Activated naive CD4-positive, alpha-beta T cell treated with anti-CD3 and anti-CD28 coated beads for 36 hours (primary cell): ENCODE measurements at places on chromosomes 6 and 20. TPM values are rescaled to one million over a fixed set of nuclear protein-coding genes. Genes with fewer than 3 reads are reported as not detected.

DNA sequence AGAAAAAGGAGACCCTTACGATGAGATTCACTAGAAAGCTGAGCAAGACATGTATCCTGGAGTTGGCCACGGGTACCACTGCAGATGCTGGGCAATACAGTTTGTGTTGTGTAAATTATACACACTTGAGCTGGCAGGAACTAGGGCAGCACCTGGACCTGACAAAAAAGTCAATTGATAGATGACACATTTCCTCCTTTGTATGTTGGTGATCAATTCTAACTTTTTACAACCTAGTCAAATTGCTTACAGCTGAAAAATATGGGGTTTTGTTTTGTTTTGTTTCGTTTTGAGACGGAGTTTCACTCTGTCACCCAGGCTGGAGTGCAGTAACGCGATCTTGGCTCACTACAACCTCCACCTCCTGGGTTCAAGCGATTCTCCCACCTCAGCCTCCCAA lies 108.9 kb downstream of the UST start:
- no peak overlapping the region for H3K4me3 ChIP-seq
- H3K36me3 ChIP-seq: no peaks in the 10 kb centered on the region
- H3K27me3 ChIP-seq: peaks cover 8% of the 10 kb centered on the region
- H3K27ac ChIP-seq: no peak overlapping the region

DNA sequence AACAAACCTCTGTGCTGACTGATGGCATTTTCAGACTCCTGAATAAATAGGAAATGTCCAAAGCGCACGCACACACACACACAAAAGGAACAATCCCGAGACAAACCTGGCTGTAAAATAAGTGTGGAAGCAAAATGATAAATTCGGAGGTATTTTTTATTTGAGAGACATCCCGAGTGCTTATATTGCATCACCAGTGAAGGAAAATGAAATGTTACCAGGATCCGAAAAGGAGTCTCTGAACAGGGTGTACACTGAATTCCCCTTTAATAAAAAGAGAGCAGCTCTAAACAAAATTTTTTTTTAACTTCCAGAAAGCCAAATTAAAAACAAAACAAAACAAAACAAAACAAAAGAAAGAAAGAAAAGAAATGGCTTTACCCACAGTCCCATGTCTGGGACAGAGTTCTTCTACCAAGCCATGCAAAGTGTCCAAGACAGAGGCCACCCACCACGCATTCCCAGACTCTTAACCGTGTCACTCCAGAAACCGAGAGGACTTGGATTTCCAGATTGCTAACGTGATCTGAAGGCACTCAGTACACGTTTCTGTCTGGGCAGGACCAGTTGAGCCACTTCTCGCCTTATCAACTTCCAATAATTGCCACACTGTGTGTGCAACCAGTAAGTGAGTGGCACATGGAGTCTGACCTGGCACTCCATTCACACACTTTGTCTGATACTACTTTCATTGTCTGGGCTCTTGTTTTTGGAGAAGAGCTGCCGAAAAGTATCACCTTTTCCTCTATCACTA lies 817 bp downstream of the ME1 start:
- no peaks in the 10 kb centered on the region for H3K4me1 ChIP-seq
- H3K27ac ChIP-seq: no peak overlapping the region
- H3K4me3 ChIP-seq: no peak overlapping the region
- no peak for DNase-seq

DNA sequence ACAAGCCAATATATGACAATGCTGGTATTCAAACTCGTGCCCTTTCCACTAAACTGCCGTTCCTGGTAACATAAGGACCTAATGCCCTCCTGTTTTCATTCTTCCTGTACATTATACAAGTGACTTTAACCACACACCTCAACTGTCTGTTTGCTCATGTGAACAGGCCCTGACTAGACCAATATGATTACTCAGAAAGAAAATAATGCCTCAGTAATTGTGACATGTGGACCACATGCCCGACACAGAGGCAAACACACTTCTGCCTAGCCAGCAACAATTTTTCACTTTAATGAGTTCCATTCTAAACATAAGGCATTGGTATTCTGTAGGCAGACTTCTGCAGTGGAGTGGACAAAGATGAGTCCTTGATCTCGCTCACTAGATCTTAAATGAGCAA lies 30.0 kb downstream of the SLC22A16 start:
- H3K4me3 ChIP-seq: no peak overlapping the region
- no peaks in the 10 kb centered on the region for H3K36me3 ChIP-seq
- no peak overlapping the region for H3K27ac ChIP-seq
- peaks cover 6% of the 10 kb centered on the region for H3K27me3 ChIP-seq

DNA sequence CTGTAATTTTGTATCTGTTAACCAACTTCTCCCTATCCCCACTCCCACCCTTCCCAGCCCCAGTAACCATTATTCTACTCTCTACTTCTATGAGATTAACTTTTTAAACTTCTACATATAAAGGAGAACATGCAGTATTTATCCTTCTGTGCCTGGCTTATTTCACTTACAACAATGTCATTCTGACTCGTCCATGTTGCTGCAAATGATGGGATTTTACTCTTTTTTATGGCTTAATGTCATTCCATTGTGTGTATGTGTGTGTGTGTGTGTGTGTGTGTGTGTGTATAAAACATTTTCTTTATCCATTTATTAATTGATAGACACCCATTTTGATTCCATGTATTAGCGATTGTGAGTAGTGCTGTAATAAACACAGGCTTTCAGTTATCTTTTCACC lies 76.1 kb downstream of the COL19A1 start:
- peaks cover 16% of the 10 kb centered on the region for H3K27me3 ChIP-seq
- no peak for DNase-seq
- H3K27ac ChIP-seq: no peak overlapping the region

STK38 gene
- 23.6 TPM for total RNA-seq

GRCh38 chr6:121506761-121507754 lies 71.6 kb downstream of the GJA1 start:
- no peak for DNase-seq
- H3K27ac ChIP-seq: no peak overlapping the region
- no peaks in the 10 kb centered on the region for H3K36me3 ChIP-seq
- H3K4me1 ChIP-seq: peaks cover 16% of the 10 kb centered on the region
- H3K4me3 ChIP-seq: no peak overlapping the region

LBP gene
- total RNA-seq: not detected

DNA sequence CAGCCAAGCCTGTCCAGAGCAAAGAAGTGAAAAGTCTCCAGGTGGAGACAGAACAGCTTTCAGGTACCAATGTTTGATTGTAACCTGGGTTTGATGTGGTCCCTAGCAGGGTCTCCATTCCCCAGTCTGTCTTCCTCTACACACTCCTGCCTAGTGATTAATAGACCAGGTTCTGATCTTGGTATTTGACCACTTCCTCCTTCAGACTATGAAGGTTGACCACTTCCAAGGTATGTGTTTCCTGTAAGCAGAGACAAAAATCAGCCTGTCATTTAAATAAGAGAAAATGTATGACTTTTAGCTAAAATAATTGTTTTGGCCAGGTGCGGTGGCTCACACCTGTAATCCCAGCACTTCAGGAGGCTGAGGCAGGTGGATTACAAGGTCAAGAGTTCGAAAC lies 41.8 kb upstream of the TOP1 start:
- no peaks in the 10 kb centered on the region for H3K27me3 ChIP-seq
- H3K27ac ChIP-seq: no peak overlapping the region
- H3K4me3 ChIP-seq: no peak overlapping the region
- DNase-seq: no peak
- peaks cover 21% of the 10 kb centered on the region for H3K4me1 ChIP-seq

GRCh38 chr6:14476793-14477531 lies 359.4 kb downstream of the CD83 start:
- H3K36me3 ChIP-seq: peaks cover 3% of the 10 kb centered on the region
- H3K4me3 ChIP-seq: no peak overlapping the region
- no peak for DNase-seq
- H3K27ac ChIP-seq: no peak overlapping the region

- H3K36me3 ChIP-seq: peaks cover 15% of the 10 kb centered on the region
- H3K27ac ChIP-seq: no peak overlapping the region
- no peak overlapping the region for H3K4me3 ChIP-seq
- no peaks in the 10 kb centered on the region for H3K27me3 ChIP-seq
- H3K4me1 ChIP-seq: peaks cover 32% of the 10 kb centered on the region
- DNase-seq: peak; percentile 26
Measured at GRCh38 chr6:132491303-132491702, 21.6 kb downstream of the STX7 start.

OOEP gene
- total RNA-seq: 0.31 TPM

GJA1 gene
- 0.29 TPM for total RNA-seq

GRCh38 chr6:163398115-163398514 lies 16.4 kb upstream of the QKI start:
- no peak for DNase-seq
- H3K4me1 ChIP-seq: peaks cover 6% of the 10 kb centered on the region
- H3K27ac ChIP-seq: no peak overlapping the region
- H3K4me3 ChIP-seq: no peak overlapping the region

GRCh38 chr20:9467995-9468394 lies 46.4 kb upstream of the LAMP5 start:
- DNase-seq: no peak
- H3K36me3 ChIP-seq: no peaks in the 10 kb centered on the region
- H3K27me3 ChIP-seq: no peaks in the 10 kb centered on the region

LRRC73 gene
- total RNA-seq: 0.10 TPM

DNA sequence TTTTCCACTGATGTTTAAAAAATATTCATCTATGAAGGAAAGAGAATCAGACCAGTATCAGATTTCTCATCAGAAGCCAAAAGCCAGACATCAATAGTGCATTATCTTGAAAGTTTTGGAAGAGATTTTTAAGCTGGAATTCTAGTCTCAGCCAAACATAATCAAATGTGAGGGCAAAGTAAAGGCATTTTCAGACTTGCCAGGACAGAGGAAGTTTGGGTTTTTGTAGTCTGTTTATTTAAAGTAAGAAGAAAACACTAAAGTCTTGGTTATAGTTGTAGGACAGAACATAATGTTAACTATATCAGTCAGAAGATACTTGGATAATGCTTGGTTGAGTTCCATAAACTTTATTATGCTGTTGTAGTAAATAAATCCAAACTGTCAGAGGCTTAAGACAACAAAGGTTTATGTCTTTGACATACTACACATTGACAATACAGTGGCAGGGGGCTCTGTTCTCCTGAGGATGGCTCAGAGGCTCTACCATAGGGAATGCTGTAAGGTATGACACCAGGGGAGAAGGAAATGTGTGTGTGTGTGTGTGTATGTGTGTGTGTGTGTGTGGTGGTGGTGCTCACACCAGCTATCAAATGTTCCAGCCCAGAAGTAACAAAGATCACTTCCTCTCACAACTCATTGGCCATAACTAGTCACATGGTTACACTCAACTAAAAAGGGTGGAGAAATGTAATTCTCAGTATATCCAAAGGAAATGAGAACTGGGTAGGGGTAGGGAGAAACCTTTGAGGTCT lies 26.7 kb upstream of the YWHAB start:
- H3K27me3 ChIP-seq: no peaks in the 10 kb centered on the region
- no peak for DNase-seq
- H3K4me1 ChIP-seq: peaks cover 3% of the 10 kb centered on the region
- no peak overlapping the region for H3K4me3 ChIP-seq

DNA sequence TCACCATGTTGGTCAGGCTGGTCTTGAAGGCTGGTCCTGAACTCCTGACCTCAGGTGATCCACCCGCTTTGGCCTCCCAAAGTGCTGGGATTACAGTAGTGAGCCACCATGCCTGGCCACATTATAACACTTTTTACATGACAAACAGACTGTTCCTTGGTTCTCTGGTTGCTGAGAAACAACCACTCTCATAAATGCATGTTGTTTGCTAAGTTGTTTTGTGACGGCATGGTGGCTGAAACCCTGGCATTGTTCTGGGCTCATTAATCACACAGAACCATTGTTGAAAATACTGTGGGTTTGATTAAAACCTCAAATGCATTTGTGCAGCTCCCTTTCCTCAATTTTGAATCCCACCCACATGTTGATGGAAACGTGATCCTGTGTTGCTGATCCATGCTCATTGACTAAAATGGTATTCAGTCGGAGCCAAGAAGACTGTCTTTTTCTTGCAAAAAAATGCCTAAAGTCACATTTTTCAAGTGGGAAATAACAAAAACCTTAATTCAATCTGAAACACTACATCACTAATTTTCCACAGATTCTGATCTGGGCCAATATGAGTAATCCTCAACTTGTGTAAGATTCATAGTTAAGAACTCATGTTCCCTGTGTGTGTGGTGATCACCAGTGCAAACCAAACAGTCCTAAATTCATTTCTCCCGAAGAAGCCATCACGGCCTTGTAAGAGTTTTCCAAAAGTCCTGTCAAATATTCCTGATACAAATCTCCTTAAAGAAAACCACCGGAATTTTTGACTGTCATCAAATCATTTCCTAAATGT lies 132.8 kb downstream of the FNDC1 start:
- no peaks in the 10 kb centered on the region for H3K36me3 ChIP-seq
- no peak for DNase-seq
- no peaks in the 10 kb centered on the region for H3K4me1 ChIP-seq
- H3K27ac ChIP-seq: no peak overlapping the region
- H3K4me3 ChIP-seq: no peak overlapping the region
- peaks cover 14% of the 10 kb centered on the region for H3K27me3 ChIP-seq

MEI4 gene
- total RNA-seq: not detected

DNA sequence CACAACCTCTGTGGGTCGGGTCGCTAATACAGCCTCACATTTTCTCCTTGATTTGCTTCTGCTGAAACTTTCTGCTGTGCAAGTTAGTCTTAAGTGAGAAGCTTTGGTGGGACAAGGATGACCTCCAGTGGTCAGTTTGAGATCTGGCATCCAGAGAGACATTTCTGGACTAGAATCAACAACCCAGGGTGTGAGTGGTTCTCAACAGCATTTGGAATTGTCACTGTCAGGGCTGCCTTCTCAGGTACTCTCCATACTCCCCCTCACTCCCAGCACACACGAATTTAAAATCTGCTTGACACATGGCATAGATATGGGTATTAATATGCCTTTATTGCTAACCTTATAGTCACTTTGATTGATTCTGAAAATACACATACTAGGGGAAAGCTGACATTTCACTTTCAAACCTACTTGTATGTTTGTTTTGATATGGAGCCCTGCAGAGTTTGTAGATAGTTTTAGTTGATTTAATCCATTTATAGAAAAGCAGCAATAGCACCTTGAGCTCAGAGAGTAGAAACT lies 13.2 kb downstream of the OTOR start:
- no peaks in the 10 kb centered on the region for H3K4me1 ChIP-seq
- H3K27ac ChIP-seq: no peak overlapping the region
- H3K27me3 ChIP-seq: peaks cover 3% of the 10 kb centered on the region
- no peak overlapping the region for H3K4me3 ChIP-seq
- DNase-seq: peak; percentile 65
- H3K36me3 ChIP-seq: no peaks in the 10 kb centered on the region

DNA sequence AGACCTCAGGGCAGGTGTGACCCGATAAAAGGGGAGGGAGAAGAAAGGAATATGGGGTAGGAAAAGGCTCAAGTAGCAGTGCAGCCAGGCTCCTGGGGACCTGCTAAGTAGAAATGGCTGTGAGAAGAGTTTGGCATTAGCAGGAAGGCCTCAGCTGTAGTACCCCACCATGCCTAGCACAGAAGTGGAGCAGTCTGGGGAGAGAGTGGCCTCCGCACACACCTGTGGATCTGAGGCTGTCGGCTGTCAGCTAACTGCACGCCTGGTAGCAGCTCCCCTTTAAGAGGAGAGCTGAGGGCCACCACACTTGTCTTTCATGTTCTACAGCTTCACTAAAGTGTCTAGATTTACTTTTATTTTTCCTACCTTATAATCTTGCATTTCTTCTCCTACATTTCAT lies 24.6 kb downstream of the PDE7B start:
- H3K4me1 ChIP-seq: peaks cover 39% of the 10 kb centered on the region
- no peaks in the 10 kb centered on the region for H3K27me3 ChIP-seq
- no peak overlapping the region for H3K27ac ChIP-seq
- peak; percentile 17 for DNase-seq
- H3K4me3 ChIP-seq: no peak overlapping the region

TGM3 gene
- not detected for total RNA-seq
